Mesenteric fat pad (tissue), 1 donor: ENCODE measurements at places on chromosomes 5 and 9. TPM values are rescaled to one million over a fixed set of nuclear protein-coding genes. Genes with fewer than 3 reads are reported as not detected.

DNA sequence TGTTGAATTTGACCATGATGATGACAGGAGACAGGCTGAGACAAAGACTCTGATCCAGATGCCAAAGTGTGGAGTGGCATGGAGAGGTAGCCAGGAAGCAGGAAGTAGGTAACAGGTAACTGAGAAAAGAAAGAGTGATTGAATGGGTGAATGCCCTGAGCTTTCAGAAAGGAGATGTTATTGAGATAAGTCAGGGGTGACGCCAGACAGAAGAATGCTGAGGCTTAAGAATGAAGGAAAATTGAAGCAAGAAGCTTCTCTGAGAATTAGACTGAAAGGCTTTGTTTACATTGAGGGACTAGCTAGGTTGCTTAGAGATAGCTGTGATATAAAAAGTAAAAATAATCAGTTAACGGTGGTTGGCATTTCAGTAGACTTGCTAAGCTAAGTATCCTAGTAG lies 165.7 kb downstream of the PSAT1 start:
- DNase-seq: no peak

DNA sequence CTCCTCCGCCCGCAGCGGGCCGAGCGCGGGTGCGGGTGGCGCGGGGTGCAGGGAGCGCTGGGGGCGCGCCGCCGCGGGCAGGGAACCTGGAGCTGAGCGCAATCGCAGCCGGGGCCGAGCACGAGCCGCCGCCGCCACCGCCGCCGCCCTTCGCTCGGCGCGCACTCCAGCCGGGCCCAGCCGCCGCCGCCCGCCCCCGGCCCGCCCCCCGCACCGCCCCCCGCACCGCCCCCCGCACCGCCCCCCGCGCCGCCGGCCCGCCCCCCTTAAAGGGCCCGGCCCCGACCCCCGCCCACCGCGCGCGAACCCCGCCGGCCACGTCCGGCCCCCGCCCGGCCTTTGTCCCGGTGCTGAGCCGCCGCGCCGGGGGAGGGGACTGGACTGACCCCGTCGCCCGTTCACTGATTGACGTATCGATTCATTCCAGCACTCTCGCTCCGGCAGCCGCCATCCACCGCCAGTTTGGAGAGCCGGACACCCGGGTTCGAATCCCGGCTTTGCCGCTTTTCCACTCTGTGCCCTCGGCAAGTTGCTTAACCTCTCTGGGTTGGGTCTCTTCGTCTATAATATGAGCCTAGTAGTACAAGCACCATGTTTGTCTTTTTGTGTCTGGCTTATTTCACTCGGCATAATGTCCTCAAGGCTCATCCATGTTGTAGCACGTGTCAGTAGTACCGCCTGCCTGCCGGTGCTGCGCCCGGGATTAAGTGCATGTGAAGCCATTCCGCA lies at the start of gene SH3PXD2B:
SH3PXD2B (minus strand) TSS at position 168 of the 729 bp plus-strand sequence. CDS start 173 bp downstream, outside the sequence.
- no peak for DNase-seq

DNA sequence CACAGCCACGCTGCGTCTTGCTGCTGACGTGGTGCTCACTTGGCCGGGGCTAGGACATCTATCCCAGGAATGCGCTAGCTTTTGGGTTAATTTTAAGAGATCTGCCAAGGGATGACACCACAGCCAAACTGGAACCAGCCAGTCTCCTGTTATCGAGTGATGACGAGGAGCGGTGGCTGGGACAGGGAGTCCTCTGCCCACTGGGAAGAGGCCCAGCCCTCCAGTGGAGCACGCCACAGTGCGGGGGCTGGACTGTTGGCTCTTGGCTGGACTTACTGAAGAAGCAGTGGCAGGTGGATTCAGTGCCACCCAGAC lies 55.1 kb upstream of the PHYKPL start:
- DNase-seq: no peak

- DNase-seq: no peak
Observed at GRCh38 chr5:127292030-127292735, 1.6 kb downstream of the MEGF10 start.

LRRC19 gene
- not detected for total RNA-seq

PCDHA5 gene
- total RNA-seq: 0.10 TPM

SPATA31A6 gene
- not detected for total RNA-seq
